ENCODE measurements at places on chromosomes 5 and 9. TPM values are rescaled to one million over a fixed set of nuclear protein-coding genes. Genes with fewer than 3 reads are reported as not detected.

Gene C9orf72
- total RNA-seq: 7.8 TPM

- DNase-seq: no peak
Measured at GRCh38 chr5:140673187-140673976, at the start of gene DND1. TSS of gene DND1 (minus strand) at chr5:140673576. CDS start at chr5:140673542, 34 bp downstream.

Gene AJM1
- 0.27 TPM for total RNA-seq

Gene TAF11L10
- not detected for total RNA-seq

GRCh38 chr5:172223901-172224873 lies 30.2 kb downstream of the EFCAB9 start:
- DNase-seq: no peak

Gene GZMA
- not detected for total RNA-seq

GRCh38 chr9:97938081-97938644 lies at the start of gene HEMGN:
TSS of gene HEMGN (minus strand) at chr9:97938172. CDS start at chr9:97938136, 36 bp downstream.
- DNase-seq: peak; percentile 96

Gene ITGA2
- total RNA-seq: 1.6 TPM

DNA sequence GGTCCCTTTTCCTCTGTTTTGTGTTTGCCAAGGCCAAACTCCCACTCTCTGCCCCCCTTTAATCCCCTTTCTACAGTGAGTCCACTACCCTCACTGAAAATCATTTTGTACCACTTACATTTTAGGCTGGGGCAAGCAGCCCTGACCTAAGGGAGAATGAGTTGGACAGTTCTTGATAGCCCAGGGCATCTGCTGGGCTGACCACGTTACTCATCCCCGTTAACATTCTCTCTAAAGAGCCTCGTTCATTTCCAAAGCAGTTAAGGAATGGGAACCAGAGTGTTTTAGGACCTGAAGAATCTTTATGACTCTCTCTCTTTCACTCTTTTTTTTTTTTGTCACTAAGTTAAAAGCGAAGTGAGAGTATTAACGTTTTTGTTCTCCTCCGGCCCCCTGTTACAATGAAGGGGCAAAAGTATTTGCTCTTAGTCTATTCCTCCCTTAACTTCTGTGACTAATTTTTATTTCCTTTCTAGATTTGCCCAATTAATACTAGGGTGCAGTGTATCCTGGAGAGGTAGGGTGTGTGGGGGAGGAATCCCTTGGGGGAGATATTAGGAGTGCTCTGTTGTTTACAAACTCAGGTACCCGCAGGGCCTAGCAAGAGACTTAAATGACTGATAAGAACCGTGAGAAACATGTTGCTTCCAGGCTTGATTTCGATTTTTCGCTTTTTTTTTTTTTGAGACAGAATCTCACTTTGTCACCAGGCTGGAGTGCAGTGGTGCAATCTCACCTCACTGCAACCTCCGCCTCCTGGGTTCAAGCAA lies 14.7 kb downstream of the GM2A start:
- no peak for DNase-seq

DNA sequence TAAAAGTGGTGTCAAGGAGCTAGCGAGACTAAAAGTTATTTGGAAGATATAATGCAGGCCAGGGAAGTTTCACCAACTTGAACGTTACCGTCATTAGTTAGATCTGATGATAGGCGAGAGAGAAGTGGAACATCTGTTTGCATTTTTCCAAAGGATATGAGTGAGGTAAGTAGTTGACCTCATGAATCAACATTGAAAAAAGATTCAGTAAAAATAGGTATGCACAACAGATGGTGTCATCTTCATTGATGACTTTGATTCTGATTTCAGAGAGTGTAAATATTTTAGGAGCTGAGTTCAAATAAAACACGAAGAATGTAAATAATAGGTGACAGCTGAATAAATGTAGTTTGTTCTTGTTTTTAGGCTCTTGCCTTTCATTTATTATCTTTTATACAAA lies 998.9 kb upstream of the CDH6 start:
- no peak for DNase-seq

Gene ADAMTS12
- not detected for total RNA-seq

DNA sequence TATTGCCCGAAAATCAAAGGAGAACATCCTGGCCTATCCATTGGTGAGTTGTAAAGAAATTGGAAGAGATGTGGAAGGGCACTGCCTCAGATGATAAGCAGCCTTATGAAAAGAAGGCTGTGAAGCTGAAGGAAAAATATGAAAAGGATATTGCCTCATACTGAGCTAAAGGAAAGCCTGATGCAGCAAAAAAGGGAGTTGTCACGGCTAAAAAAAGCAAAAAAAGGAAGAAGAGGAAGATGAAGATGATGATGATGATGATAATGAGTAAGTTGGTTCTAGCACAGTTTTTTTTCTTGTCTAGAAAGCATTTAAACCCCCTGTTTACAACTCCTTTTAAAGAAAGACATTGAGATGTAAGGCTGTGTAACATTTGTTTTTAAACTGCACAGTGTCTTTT lies 59.8 kb upstream of the ZBED3 start:
- no peak for DNase-seq

GRCh38 chr5:121763665-121764064 lies 88.0 kb upstream of the FTMT start:
- no peak for DNase-seq

GRCh38 chr9:89179540-89179894 lies 899 bp upstream of the SHC3 start:
- DNase-seq: no peak

Gene PCDHA9
- under 0.01 TPM for total RNA-seq

Gene NMUR2
- total RNA-seq: not detected

- no peak for DNase-seq
Measured at GRCh38 chr5:135859641-135860040, 25.2 kb downstream of the SLC25A48 start.

GRCh38 chr5:180115326-180116076 lies 43.9 kb upstream of the RNF130 start:
- DNase-seq: no peak

GRCh38 chr9:26779062-26779461 lies 113.5 kb downstream of the CAAP1 start:
- no peak for DNase-seq

DNA sequence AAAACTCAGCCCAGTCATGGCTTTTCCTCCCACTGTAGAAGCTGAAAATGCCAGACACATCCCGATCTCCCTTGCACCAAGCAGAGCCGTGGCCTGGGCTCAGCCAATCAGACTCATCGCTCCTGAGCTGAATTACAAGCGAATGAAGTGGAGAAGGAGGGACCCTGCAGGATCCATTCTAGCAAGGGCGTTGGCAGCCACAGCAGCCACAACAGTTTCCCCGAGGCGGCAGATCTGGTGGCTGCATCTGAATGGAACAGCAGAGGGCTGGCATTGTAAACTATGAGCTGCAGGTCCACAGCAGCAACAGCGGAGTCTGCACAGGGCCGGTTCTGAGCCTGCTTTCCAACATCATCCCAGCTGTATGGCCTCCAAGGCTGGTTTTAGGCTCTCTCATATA lies 23.8 kb downstream of the ALG2 start:
- no peak for DNase-seq

- DNase-seq: no peak
Measured at GRCh38 chr5:177133853-177134696, 502 bp downstream of the NSD1 start.

Gene PCDHGC5
- total RNA-seq: 0.27 TPM

Gene GAS1
- 0.27 TPM for total RNA-seq

Gene FAM151B
- total RNA-seq: 0.81 TPM

- no peak for DNase-seq
Measured at GRCh38 chr5:132472431-132472830, 18.1 kb downstream of the IRF1 start.

DNA sequence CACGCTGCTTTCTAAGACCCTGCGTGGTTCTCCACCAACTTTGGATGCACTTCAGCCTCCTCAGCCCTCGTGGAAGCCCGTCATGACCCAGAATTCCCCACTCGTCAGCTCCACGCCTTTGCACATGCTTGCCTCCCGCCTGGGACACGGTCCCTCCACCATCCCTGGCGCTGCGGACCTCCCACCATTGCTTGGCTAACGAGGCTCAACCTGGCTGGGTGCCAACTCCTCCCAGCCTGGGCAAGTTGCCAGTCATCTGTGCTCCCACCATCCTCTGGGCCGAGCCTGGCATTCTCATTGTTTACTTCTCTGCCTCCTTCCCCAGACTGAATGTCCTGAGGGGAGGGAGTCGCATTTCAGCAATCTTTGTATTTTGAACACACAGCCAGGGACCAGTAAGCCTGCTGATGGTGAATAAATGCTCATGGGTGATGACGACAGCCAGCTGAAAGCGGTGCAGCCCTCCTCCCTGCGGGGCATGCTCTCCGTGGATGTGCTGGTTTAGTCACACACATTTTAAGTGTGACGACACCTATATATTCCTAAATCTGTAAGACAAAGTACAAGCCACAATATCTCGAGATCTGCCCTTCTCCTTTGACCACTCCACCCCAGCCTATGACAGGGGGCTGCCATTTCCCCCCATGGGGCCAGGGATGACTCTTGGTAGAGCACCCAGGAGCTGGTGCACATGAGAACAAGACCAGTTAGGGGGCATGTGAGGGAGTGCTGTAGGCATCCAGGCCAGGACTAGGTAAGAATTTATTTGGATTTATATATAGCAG lies 37.6 kb downstream of the ANKRD33B start:
- DNase-seq: no peak

GRCh38 chr5:154189819-154190594 lies 526 bp upstream of the GALNT10 start:
- peak; percentile 85 for DNase-seq

DNA sequence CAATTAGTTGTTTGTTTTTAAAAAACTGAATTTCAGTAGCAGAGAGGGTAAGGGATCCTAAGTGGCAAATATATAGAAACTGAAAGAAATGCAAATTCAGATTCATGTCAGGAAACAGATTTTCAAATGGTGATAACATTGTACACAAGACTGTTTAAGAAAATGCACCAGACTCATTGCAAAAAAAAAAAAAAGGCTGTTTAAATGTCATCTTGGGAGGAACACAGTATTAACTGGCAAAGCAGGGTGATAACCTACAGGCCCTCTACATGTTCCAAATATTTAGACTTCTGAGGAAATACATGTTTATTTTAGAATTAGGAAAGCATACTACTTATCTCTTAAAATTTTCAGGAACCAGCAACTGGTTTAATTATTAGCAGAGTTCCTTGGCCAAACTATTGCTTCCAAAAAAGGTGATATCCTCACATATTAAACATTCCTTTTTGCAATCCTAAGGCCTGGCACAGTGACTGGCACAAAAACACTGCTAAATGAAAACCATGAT lies 114.5 kb downstream of the TSSK1B start:
- DNase-seq: peak; percentile 60

Gene INSL6
- not detected for total RNA-seq

DNA sequence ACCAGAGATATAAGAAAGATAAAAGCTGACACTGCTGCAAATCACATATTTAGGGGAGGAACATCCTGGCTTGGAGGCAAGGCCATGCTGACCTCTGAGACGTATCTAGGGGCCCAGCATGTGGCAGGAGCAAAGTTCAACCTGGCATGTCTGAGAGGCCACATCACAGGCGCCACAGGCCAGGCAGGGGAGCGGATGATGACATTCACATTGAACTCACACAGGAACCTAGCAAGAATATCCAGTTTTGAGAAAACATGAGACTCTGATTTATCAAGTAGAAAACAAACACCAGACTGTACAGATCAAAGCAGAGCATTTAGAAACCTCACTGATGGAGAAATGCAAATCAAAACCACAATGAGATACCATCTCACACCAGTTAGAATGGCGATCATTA lies 64.2 kb upstream of the STK32A start:
- no peak for DNase-seq

DNA sequence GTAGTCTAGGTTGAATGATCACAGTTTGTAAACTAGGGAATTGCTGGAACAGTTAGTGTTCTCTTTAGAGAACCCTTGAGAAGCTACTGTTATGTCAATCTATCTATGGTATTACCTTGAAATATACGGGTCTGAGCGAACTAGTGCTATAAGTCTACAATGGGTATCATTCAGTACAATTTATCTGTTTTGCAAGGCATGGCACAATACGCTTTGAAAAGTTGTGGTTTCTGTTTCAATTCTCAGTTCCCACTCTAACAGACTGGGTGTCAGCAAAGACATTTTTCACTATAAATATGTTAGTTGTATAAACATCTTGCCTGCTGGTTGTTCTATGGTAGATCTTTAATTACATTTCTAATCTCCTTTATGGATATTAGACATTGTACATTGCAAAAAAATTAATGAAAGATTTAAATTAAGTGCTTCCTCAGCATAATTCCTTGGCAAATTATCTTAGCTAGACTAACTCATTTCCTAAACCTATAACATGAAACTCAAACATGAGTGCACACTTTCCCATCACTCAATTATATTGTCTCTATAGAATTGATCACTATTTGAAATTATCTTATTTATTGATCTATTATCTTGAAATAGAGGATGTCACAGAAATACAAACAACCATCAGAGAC lies 24.9 kb upstream of the SLCO6A1 start:
- no peak for DNase-seq

DNA sequence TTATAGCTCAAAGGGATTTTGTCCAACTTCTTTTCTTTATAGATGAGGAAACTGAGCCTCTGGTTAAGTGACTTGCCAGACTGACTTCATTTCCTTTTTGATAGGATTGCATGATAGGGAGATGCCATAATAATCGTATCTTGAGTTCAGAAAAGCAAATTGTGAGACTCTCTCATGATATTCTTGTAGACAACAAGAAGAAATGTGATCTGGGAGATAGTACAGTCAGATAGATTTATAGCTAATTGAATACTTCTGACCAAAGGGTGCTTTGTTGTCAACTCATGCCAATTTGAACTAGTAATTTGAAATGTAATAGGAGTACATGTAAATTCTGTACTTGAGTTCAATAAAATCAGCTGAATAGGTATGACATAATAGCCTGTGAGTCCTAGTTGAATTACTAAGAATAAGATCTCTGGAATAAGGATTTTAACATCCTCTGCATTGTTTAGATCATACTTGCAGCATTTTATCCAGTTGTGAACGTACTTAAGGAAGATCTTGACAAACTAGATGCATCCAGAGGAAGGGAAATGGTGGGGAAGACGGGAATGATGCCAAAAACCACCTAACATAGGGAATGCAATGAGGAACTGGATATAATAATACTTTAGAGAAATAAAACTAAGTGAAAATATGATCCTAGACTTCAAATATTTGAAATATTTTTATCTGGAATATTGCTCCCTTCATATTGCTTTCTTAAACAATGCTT lies 25.5 kb downstream of the CWC27 start:
- DNase-seq: no peak

GRCh38 chr5:1122511-1123294 lies 10.8 kb upstream of the SLC12A7 start:
- no peak for DNase-seq

GRCh38 chr5:141100243-141100805 lies at the start of gene PCDHB3:
TSS of gene PCDHB3 (plus strand) at chr5:141100473. CDS start at chr5:141100650, 177 bp downstream.
- DNase-seq: no peak

GRCh38 chr5:177434437-177434836 lies 8.0 kb downstream of the GRK6 start:
- DNase-seq: no peak

Gene C1QTNF3
- total RNA-seq: 5.1 TPM

Gene ACOT12
- total RNA-seq: under 0.01 TPM

DNA sequence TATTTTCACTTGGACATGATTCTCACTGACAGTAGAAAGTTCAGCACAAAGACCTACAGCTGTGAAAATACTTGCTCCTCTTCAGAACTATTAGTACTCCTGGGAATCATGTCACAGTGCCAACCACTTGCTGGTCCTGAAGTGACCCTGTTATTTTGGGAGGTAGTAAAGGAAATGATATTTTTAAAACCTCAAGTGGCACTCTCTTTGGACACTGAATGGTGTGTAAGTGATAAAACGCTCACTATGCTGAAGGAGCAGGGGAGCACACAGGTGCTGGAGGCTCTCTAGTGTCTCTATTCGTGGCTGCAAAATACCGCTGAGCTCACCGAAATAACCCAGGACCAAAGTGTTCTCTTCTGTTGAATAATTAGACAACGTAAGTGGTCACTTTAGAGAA lies 76.9 kb upstream of the SPATA31D4 start:
- DNase-seq: no peak

All from hematopoietic multipotent progenitor cell (in vitro differentiated cells).